ENCODE measurements at places on chromosomes 5 and 9. TPM values are rescaled to one million over a fixed set of nuclear protein-coding genes. Genes with fewer than 3 reads are reported as not detected.

DNA sequence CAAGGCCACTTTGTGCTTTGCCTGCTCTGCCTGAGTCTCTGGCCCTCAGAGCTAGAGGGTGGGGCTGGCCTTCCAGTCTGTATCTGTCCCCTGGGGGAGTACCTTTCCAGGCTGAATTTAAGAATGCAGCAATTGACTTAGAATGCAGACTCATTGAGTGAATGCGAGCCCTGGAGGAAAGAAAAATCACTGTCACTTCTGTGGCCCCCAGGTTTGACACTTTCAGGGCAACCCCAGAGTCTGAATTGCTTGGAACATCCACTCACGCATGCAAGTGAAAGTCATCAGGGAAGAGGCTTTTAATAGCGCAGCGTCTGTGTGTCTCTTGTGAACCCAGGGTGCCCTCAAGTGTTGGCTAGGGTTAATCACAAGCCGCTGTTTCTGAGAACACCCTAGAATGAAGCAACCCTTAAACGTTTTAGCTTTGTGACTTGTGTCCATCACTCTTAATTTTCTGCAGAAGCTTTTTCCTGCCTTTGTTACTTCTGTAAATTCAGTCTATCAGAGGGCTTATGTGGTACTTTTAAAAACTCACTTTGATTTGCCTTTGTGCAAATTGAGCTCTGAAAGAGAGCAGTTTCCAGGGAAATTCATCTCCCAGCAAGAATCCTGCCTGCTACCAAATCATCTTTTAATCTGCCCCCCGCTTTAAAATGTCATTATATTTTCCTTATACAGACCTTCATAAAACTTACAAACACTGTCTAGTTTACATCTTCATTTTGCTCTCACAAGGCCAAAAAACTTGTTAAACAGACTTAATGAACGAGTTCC is 146.8 kb upstream of the IQGAP2 start:
- peaks cover 15% of the 10 kb centered on the region for H3K27me3 ChIP-seq
- no peaks in the 10 kb centered on the region for H3K36me3 ChIP-seq
- no peak for DNase-seq
- H3K4me1 ChIP-seq: peaks cover 2% of the 10 kb centered on the region

- peaks cover 35% of the 10 kb centered on the region for H3K36me3 ChIP-seq
- H3K27me3 ChIP-seq: no peaks in the 10 kb centered on the region
- DNase-seq: no peak
- no peak overlapping the region for H3K27ac ChIP-seq
Measured at GRCh38 chr5:135393229-135393628, 5.8 kb downstream of the MACROH2A1 start.

Gene PDE6A
- total RNA-seq: not detected

Gene KCNN2
- total RNA-seq: not detected

DNA sequence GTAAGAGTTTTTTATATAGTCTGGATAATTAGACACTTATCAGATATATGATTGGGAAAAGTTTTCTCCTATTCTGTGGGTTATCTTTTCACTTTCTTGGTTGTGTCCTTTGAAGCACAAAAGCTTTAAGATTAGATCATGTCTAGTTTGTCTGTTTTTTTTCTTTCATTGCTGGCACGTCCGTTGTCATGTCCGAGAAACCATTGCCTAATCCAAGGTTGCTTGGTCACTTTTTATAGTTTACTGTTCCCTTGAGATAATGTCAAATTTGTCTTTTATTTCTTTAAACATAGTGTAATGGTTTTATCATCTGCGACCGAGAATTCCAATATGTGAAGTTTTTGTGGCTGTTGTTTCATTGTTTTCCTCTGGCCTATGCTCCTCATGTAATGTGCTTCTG is 28.8 kb downstream of the GARNL3 start:
- no peak overlapping the region for H3K27ac ChIP-seq
- H3K27me3 ChIP-seq: no peaks in the 10 kb centered on the region
- no peaks in the 10 kb centered on the region for H3K4me1 ChIP-seq
- H3K36me3 ChIP-seq: no peaks in the 10 kb centered on the region

- no peaks in the 10 kb centered on the region for H3K4me1 ChIP-seq
- H3K27me3 ChIP-seq: no peaks in the 10 kb centered on the region
- DNase-seq: no peak
- no peaks in the 10 kb centered on the region for H3K36me3 ChIP-seq
- no peak overlapping the region for H3K27ac ChIP-seq
- no peak overlapping the region for H3K4me3 ChIP-seq
Measured at GRCh38 chr9:18543406-18544192, 69.6 kb downstream of the ADAMTSL1 start.

Gene FAM221B
- not detected for total RNA-seq

DNA sequence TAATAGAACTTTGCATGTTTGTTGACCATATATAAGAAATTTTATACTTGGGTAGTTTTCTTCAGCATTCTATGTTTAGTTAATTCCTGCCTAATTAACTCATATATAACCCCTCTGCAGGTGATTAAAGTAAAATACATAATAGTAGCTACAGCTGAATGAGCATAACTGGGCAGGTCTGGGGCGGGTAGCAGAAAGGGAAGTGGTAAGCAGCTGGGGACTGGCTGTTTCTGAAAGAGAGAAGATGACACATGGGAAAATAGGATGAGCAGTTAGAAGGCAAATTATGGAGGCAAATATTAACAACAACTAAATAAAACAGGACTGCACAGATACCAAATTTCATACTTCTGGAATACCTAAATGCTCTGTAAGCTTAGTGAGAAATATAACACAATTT is 128.1 kb downstream of the CPLANE1 start:
- H3K27me3 ChIP-seq: no peaks in the 10 kb centered on the region
- peaks cover 8% of the 10 kb centered on the region for H3K4me1 ChIP-seq
- no peak overlapping the region for H3K27ac ChIP-seq
- H3K36me3 ChIP-seq: peaks cover 21% of the 10 kb centered on the region

GRCh38 chr5:132204371-132205135 is 23.1 kb downstream of the P4HA2 start:
- peaks cover 3% of the 10 kb centered on the region for H3K4me1 ChIP-seq
- H3K4me3 ChIP-seq: no peak overlapping the region
- no peak overlapping the region for H3K27ac ChIP-seq
- H3K36me3 ChIP-seq: no peaks in the 10 kb centered on the region
- DNase-seq: no peak

GRCh38 chr5:179128041-179128365 is 67.8 kb downstream of the ZNF354C start:
- H3K27me3 ChIP-seq: no peaks in the 10 kb centered on the region
- H3K27ac ChIP-seq: no peak overlapping the region
- no peak for DNase-seq
- no peak overlapping the region for H3K4me3 ChIP-seq

All from activated B cell treated with CpG ODN at 0.5 μM for 24 hours (primary cell).